Activated CD4-positive, alpha-beta T cell treated with anti-CD3 and anti-CD28 coated beads, Interleukin-2, amount 50 U/mL, for 1 hour (primary cell): ENCODE measurements at places on chromosomes 7 and 10.

DNA sequence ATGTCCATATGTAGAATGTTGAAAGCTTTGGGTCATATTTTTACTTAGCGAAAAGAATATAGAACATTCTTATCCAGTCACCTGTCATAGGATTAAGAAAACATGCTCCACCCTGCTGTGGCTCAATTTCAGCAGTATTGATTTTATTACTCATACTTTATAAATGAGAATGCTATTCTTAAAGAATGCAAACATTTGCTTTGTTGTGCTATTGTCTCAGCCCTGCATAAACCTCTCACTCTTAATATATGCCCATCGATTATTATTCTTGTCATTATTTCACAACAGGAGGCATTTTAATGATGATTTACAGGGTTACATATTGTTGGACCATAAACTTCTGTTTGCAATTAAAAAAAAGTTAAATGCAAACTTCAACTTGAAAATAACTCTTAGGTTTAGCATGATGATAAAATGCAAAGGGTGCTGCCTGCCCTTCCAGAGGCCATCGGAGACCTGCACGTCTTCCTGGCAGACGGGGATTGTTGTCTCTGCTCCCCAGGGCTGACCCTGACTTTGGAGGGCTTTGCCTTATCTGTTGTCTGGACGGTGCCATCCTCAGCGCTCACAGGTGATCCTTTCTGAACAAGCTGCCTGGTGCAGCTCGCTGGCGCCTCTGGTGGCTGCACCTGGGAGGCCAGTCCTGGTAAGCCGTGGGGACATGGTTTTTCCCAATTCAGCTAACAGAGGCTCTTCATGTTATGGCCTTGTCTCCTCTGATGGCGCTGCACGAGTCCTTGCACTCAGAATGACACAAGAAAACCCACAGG lies 50.0 kb upstream of the SHH start:
- no peak for DNase-seq

DNA sequence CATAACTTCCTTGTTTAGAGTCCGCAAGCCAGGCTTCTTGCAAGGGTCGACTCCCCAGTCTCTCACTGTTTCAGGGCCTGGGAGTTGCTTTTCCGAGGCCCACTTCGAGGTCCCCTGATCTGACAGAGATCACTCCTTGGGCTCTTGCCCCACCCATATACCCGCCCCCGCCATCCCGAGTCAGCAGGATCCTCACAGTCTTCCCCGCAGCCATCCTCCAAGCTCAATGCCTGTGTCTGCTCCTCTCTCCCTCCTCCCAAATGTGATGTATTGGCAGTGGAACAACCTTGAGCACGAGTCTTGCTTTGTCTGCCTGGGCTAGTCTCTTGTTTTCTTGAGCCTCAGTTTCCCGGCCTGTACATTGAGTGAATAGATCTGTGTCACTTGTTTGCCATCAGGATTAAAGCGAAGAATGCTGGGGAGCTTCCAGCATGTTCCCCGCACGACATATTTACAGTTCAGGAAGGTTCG lies 2.4 kb upstream of the HMX2 start:
- DNase-seq, result no peak

DNA sequence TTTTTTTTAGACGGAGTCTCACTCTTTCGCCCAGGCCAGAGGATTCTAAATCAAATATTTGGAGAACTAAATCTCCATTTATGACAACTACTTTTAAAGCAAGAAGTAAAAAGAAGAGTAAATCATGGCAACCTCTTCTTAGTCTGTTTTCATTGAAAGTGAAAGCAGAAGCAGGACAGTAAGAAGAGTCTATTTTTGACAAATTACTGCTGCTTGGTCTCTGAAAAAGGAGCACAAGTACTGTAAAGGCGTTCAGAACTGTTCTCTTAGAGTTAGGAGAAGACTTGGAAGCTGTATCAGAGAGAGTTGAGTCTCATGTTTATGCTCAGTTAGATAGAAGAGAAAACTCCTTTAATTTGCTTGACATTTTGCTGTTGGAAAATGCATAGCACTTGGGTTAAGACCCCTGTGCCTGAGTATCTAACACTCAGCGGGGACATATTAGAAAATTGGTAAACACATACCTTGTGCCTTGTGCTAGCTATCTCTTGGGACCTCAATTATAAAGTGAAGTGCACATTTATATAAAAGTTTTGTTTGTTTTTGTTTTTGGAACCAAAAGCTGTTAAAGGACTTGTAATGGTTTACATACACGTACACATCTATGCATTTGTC lies 433.0 kb downstream of the ANKRD7 start:
- no peak for DNase-seq

GRCh38 chr10:126849646-126850045 lies 55.6 kb upstream of the DOCK1 start:
- DNase-seq, result no peak

- DNase-seq, result no peak
Measured at GRCh38 chr10:24465891-24466818, 257.2 kb downstream of the KIAA1217 start.
